Fibroblast of lung (primary cell): ENCODE measurements at places on chromosomes 2 and 18. TPM values are rescaled to one million over a fixed set of nuclear protein-coding genes. Genes with fewer than 3 reads are reported as not detected.
A peak's percentile ranks its signal among the peaks of the same experiment; 100 is the strongest.

FOXI3 gene
- total RNA-seq = not detected in 2 replicates

TMEM247 gene
- not detected in 2 replicates for total RNA-seq

HRH4 gene
- total RNA-seq = under 0.01 TPM in 2 replicates

TUBA3D gene
- not detected in 2 replicates for total RNA-seq

CPLX4 gene
- total RNA-seq = not detected in 2 replicates

NT5C1B gene
- total RNA-seq = not detected in 2 replicates

SLC5A7 gene
- not detected in 2 replicates for total RNA-seq

TUBB6 gene
- 269 and 408 TPM in 2 replicates for total RNA-seq

CYP27A1 gene
- 40.6 and 53.8 TPM in 2 replicates for total RNA-seq

HAUS1 gene
- 25.4 and 37.0 TPM in 2 replicates for total RNA-seq

TMEM18 gene
- total RNA-seq = 15.2 and 17.7 TPM in 2 replicates

C1QL2 gene
- not detected in 2 replicates for total RNA-seq

HTR2B gene
- total RNA-seq = 31.1 and 92.5 TPM in 2 replicates

RND3 gene
- 559 and 1,405 TPM in 2 replicates for total RNA-seq

MGAT5 gene
- total RNA-seq = 75.0 and 301 TPM in 2 replicates

ALK gene
- total RNA-seq = under 0.01 TPM in 2 replicates

NYAP2 gene
- under 0.01 TPM in 1 of 2 replicates, not detected in the other for total RNA-seq

ZNF514 gene
- 14.2 and 15.4 TPM in 2 replicates for total RNA-seq

- peak; percentile 68 for DNase-seq
Observed at GRCh38 chr18:49052891-49053644, 102.3 kb upstream of the SMAD7 start.

GRCh38 chr2:237920673-237921072, 46.1 kb upstream of the UBE2F start:
- DNase-seq = no peak

- no peak for DNase-seq
Observed at GRCh38 chr18:26208977-26209376, 17.3 kb upstream of the TAF4B start.

DNA sequence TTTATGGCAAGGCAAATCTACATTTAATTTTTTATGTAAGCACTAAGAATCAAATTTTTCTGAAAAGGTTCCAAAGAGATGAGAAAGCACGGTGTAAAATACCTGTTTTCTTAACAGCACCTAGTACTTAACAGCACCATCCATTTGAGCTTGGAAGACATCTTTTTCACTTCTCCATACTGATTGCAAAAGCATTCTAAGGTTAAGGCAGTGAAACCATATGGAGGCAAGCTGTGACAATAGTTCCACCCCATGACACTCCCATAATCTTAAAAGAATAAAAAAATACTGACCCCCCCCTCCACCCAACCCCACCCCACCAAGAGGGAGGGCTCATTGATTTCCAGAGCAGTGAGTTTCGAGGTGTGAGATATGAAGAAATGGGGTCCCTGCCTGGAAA, 60.6 kb downstream of the ZCCHC2 start:
- no peak for DNase-seq

DNA sequence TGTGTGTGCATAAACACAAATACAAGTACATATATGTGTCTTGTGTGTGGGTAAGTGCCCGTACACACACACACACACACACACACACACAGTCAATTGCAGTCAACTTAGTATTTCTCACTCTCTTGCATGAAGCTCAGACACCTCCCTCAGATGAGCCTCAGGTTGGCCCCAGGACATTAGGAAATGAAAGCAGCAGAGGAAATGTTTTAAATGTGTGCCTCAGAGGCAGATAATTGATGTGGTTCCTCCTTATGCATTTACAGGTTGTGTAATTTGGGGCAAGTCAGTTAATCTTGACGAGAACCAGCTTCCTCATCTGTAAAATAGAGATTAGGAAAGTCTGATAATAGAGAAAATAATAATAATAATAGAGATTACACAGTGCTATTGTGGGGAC, 814.0 kb upstream of the ID2 start:
- DNase-seq = no peak

- DNase-seq = peak; percentile 15
Observed at GRCh38 chr2:15122915-15123314, 438.2 kb downstream of the NBAS start.

DNA sequence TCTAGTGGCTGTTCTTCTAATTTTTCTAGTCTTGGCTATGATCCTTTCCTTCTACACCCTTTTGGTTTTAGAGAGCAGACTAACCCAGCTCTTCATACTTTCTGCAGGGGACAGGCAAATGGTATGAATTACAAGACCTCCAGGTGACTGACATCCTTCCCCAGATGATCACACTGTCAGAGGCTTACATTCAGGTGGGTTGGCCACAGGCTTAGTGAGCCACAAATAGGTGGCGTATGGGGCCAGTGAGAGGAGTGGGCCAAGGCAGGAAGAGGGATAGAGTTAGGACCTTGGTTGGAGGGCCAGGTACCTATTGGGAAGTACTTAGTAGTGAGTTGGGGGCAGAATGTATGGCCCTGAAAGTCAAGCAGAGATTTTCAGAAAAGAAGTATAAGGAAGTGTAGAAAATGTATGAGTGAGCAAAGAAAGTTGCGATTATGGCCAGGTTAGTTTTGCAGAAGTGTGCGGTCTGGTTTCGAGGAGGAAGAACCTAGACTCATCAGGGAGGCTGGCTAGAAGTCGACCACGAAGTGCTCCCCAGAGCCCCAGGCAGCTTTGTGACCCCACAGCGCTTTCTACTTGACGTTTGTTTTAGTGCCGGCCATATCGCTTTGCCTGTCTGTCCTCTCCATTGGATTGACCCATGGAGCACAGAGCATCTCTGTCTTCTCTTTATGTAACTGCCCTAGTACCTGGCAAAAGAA, 20.0 kb downstream of the SFTPB start:
- no peak for DNase-seq

- DNase-seq = peak; percentile 81
Observed at GRCh38 chr18:58788971-58789875, 75.5 kb upstream of the ZNF532 start.

- no peak for DNase-seq
Observed at GRCh38 chr18:63617049-63617914, 26.8 kb downstream of the SERPINB4 start.

GRCh38 chr2:210686401-210686800, 130.0 kb downstream of the CPS1 start:
- DNase-seq = no peak

GRCh38 chr2:188492751-188493150, 201.1 kb downstream of the GULP1 start:
- no peak for DNase-seq

GRCh38 chr18:12647773-12648172, 10.1 kb downstream of the SPIRE1 start:
- no peak for DNase-seq

- DNase-seq = no peak
Observed at GRCh38 chr2:129480790-129481189, 498.7 kb upstream of the RAB6C start.

DNA sequence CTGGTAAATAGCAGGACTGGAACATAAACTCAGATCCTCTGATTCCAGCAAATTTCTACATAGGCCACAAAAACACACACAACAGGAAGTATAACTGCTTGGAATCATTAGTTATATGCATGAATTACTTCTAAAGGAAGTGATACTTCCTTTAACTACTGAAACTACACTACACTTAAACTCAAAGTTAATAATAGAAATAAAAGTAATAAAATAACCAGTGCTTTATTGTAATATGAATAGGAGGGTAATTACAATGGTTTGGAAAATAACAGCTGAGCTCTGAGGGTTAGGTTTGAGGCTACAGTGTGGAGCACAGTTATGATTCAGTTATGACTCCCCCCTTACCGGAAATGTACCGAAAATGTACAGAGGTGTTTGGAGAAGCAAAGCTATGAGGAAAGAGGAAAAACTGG, 18.5 kb upstream of the POLI start:
- no peak for DNase-seq

DNA sequence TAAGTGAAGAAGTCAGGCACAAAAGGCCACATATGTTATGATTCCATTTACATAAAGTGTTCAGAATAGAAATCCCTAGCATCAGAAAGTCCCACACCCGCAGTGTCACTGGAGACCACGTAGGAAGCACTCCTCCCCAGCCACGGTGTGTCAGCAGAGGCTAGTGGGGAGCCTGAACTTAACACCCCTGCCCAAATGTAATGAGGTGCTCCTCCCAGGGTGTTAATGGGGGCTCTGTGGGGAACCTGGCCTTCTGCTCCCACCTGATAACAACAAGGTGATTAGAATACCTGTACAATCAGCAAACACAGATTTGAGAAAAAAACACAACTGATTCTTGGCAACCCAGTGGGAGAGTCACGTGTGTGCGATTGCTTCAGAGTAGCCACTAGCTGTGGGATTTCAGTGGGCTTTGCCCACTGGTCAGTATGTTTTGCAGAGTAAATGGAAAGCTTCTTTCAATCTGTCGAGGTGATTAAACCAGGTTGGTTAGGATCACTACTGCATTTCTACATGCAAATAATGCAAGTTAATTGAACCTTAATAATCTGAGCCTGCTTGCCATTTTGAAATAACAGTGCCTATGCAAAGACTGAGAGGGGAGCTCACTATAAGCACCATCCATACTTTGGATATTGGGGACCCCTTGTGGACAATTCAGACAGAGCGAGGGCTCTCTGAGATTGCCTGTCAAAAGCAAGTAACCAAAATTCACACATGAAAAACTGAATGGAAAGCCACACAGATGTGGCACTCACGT, 20.6 kb upstream of the ATRAID start:
- peak; percentile 40 for DNase-seq

GRCh38 chr2:71884303-71885042, 263.2 kb downstream of the CYP26B1 start:
- DNase-seq = peak; percentile 76

DNA sequence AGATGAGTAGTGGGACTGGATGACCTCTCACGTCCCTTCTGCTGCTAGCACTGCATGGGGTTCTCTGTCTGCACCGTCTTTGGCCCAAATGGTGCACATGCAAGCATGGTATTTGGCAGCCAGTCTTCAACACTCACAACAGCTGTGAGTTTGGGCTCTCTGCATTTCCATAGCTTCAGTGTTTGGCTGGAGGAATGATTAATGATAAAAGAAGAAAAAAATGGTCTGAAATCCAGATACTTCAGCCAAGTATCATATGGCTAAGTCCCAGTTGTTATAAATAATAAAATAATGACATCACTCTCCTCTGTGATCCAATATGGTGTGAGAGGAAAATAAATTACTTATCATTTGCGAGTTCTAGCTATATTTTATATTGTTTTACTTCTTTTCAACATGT, 173.3 kb downstream of the DCDC2C start:
- DNase-seq = no peak

DNA sequence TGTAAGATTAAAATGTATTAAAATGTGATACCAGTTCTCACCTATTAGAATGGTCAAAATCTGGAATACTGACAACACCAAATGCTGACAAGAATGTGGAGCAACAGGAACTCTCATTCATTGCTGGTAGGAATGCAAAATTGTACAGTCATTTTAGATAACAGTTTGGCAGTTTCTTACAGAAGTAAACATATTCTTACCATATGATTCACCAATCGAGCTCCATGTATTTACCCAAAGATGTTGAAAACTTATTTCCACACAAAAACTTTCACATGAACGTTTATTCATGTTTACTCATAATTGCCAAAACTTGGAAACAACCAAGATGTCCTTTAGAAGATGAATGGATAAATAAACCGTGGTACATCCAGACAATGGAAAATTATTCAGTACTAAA, 1193.5 kb upstream of the ACVR2A start:
- DNase-seq = no peak

DNA sequence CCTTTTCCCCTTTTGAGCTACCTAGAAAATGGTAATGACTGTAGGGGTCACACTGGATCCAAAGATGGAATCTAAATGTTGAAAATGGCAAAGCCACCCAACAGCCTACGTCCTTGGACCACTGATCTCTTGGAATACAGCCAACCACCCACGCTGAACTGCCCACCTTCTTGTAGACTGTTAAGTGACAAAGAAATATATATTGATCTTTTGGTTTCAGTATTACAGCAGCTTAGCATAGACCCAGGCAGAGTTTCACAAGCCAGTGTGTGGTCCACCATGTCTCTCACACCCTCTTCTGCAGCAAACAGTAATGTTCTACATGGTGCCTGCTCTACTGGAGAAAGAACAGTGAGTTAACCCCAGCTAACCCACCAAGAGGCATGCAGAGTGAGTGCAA, 20.2 kb downstream of the CACNB4 start:
- DNase-seq = no peak

GRCh38 chr2:153477636-153478288, 800 bp downstream of the RPRM start:
- no peak for DNase-seq

- no peak for DNase-seq
Observed at GRCh38 chr2:240896394-240896793, 438 bp upstream of the MAB21L4 start.

- no peak for DNase-seq
Observed at GRCh38 chr2:101273056-101273455, 20.4 kb downstream of the CNOT11 start.

DNA sequence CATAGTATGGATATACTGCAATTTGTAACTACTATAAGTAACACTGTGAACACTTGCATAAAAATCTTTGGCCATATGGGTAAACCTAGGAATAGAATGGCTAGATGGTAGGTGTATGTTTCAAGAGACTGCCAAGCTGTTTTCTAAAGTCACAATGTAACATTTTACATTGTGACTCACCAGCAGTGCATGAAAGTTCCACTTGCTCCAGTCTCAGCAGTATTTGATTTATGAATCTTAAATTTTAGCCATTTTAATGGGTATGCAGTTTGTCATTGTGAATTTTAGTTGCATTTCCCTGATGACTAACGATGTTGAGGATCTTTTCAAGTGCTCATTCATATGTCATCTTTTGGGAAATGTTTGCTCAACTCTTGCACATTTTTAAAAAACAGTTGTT, 86.1 kb downstream of the FARSB start:
- DNase-seq = peak; percentile 43

GRCh38 chr2:9166579-9167377, 39.8 kb upstream of the ASAP2 start:
- DNase-seq = no peak

DNA sequence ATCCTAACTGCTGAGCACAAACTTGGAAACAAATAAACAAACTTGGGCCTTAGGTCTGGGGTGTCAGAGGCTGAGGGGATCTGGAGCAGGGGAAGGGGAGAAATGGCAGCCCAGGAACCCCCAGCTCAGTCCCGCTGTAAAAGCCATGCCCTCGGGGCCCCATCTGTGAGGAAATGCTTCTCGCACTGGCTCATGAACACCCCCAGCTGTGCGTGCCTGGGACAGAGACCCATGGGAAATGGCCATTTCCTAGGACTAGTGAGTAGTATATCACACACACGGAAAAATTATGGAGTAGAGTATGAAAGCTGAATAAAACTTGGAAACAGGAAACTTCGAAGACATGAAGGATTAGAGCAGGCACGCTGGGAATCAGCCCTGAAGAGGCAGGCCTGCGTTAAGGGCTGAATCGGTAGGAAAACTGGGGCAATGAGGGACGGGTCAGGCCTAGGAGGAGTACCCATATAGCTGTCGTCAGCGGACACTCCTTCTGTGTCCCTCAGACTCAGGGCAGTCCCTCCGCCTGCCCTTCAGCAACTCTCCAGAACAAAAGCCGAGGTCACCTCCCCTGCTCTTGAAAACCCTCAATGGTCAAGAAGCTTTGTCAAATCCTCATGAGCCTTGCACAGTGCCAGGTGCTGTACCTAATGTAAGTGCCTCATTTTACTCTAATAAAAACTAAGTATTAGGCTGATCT, 120.8 kb upstream of the ODC1 start:
- DNase-seq = no peak
